H9 (cell line): ENCODE measurements at places on chromosomes 2 and 18. TPM values are rescaled to one million over a fixed set of nuclear protein-coding genes. Genes with fewer than 3 reads are reported as not detected.

The SP140 gene
- total RNA-seq, result 0.31 and 0.70 TPM in 2 replicates

The STK11IP gene
- 28.1 and 31.1 TPM in 2 replicates for total RNA-seq

The VWA3B gene
- total RNA-seq, result not detected in 2 replicates

The B3GNT7 gene
- 39.1 and 42.2 TPM in 2 replicates for total RNA-seq

The KLHL30 gene
- not detected in 2 replicates for total RNA-seq

The DSG1 gene
- total RNA-seq, result not detected in 2 replicates

The SERPINB12 gene
- not detected in 2 replicates for total RNA-seq

The TCF23 gene
- not detected in 2 replicates for total RNA-seq

The CCDC85A gene
- 0.17 TPM in 1 of 2 replicates, not detected in the other for total RNA-seq

The SULT1C4 gene
- total RNA-seq, result 0.86 and 0.96 TPM in 2 replicates

The PLEKHH2 gene
- 2.5 and 3.1 TPM in 2 replicates for total RNA-seq
